A549 treated with dexamethasone at 1 μM for 4 hours (cell line): ENCODE measurements at places on chromosomes 11 and 22. TPM values are rescaled to one million over a fixed set of nuclear protein-coding genes. Genes with fewer than 3 reads are reported as not detected.

The PRG3 gene
- not detected in 5 replicates for total RNA-seq

The NAP1L4 gene
- total RNA-seq, result 119 to 126 TPM (median 122 TPM) in 5 replicates

The FAM227A gene
- 0.47 to 0.68 TPM (median 0.62 TPM) in 5 replicates for total RNA-seq

The OLFML1 gene
- total RNA-seq, result not detected in 5 replicates

The TIGD3 gene
- 0.80 to 1.2 TPM (median 1.0 TPM) in 5 replicates for total RNA-seq

The CRYBB3 gene
- 0.11 to 0.20 TPM in 2 of 5 replicates, not detected in the others for total RNA-seq

The BIRC3 gene
- 50.5 to 70.0 TPM (median 57.4 TPM) in 5 replicates for total RNA-seq

The TREH gene
- not detected in 5 replicates for total RNA-seq

The ISX gene
- total RNA-seq, result not detected in 5 replicates

The DDIAS gene
- total RNA-seq, result 14.1 to 19.0 TPM (median 16.3 TPM) in 5 replicates

The SEC14L6 gene
- total RNA-seq, result not detected in 5 replicates

The HSPB2 gene
- total RNA-seq, result 0.09 TPM in 1 of 5 replicates, not detected in the others

The CD3E gene
- total RNA-seq, result not detected in 5 replicates

The ENTHD1 gene
- not detected in 5 replicates for total RNA-seq

The SFI1 gene
- total RNA-seq, result 5.7 to 10.8 TPM (median 10.0 TPM) in 5 replicates
